ENCODE measurements at places on chromosomes 1 and 21.
A peak's percentile ranks its signal among the peaks of the same experiment; 100 is the strongest.

DNA sequence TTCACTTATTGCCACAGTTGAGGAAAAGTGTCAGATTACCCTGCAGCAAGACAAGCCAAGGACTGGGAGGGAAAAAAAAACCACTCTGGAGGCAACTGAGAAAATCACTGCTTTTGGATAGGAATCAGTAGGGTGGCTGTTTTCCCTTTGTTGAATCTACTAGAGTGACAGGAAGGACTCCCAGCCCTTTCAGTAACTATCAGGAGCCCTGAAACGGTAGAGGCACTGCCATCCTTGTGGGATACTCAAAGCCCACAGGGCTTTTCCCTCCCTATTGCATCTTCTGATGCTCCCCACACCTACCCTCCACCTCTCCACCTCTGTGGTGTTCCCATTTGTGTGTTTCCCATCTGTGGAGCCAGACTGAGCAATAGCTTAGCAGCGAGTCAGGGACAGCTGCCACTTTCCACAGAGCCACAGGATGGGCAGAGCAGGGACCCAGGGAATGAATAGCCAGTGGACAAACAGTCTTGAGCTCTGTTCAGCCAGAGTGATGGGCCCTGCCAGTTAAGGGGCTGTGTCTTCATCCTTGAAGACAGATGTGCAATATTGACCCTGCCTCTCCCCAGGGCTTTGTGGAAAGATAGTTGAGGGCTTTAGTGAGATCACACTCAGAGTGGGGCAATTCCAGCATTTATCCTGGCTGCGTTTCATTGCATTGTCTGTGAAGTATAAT, 13.9 kb downstream of the UBIAD1 start:
- H3K27me3 ChIP-seq, result no peaks in the 10 kb centered on the region
- H3K27ac ChIP-seq, result peak overlapping the region; percentile 85
- no peak for DNase-seq
- H3K36me3 ChIP-seq, result peaks cover 70% of the 10 kb centered on the region
- H3K4me1 ChIP-seq, result peaks cover 52% of the 10 kb centered on the region

DNA sequence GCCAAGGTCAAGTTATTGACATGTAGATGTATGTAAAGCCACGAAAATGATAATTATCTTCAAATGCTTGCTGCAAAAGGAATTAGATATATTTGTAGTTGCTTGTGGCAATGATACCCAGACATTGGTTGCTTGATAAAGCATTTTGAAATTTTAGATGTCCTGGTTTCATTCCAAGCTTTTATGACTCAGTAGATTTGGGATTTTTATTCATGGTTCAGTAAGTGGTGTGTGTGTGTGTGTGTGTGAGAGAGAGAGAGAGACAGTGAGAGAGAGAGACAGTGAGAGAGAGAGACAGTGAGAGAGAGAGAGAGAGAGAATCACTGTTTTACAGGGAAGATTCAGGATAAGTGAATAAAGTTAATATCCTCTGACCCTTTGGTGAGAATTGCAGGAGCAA, 498.2 kb upstream of the C1orf87 start:
- H3K27me3 ChIP-seq, result no peaks in the 10 kb centered on the region
- H3K4me3 ChIP-seq, result no peak overlapping the region
- no peaks in the 10 kb centered on the region for H3K4me1 ChIP-seq
- DNase-seq, result no peak

DNA sequence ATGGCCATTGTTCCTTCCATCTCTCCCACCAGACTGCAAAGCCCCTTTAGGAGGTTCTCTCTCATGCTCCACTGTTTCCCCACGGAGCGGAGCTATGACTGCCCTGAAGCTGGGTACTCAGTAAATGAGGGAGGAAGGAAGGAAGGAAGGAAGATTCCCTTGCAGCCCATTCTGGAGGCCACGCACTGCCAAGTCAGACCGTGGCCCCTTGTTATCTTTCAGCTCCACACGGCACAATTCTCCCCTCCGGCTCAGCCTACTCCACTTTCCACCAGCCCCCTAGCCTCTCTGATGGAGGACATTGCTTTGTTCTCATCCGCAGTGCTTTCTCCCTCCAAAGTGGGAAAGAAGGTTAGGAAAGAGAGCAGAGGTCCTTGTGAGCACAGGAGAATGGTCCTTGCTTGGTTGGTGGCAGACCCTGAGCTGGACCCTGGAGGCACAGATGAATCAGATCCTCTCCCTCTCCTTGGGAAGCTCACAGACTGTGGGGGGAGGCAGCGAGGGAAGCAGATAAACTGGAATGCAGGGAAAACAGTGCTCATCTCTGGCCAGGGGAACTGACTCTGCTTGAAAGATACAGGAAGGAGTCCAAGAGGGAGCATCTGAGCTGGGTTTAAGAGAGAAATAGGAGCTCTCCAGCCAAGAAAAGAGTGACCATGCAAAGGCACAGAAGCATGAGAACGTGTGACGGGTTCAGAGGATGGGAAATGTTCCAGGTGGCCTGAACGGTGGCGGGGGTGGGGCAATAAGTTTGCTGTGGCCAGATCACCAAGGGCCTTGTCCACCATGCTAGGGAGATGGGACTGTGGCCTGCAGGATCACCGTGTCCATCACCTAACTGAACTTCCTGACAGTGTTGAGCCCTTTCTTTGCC, 52.6 kb downstream of the GLIS1 start:
- peaks cover 5% of the 10 kb centered on the region for H3K4me1 ChIP-seq
- H3K36me3 ChIP-seq, result no peaks in the 10 kb centered on the region
- peaks cover 7% of the 10 kb centered on the region for H3K27me3 ChIP-seq
- H3K4me3 ChIP-seq, result no peak overlapping the region
- H3K27ac ChIP-seq, result no peak overlapping the region
- no peak for DNase-seq

DNA sequence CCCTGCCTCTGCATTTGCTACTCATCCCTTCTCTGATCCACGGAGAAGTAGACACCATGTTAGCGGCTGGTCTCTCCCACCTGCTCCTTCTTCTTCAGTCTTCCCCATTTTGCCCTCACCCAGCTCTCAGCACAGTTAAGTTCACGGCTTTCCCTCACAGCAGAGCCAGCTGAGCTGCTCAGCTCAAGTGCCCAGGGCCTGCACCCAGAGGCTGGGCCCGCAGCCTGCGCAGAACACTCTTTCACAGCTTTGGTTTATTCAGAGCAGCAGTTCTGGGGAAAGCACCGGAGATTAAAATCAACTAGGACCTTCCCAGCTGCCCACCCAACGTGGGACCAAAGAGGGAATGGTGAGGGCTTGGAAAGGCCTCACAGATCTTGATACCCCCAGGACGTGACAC, 38.3 kb upstream of the RGS16 start:
- DNase-seq, result no peak
- no peak overlapping the region for H3K27ac ChIP-seq
- peaks cover 2% of the 10 kb centered on the region for H3K36me3 ChIP-seq
- H3K27me3 ChIP-seq, result peaks cover 29% of the 10 kb centered on the region

DNA sequence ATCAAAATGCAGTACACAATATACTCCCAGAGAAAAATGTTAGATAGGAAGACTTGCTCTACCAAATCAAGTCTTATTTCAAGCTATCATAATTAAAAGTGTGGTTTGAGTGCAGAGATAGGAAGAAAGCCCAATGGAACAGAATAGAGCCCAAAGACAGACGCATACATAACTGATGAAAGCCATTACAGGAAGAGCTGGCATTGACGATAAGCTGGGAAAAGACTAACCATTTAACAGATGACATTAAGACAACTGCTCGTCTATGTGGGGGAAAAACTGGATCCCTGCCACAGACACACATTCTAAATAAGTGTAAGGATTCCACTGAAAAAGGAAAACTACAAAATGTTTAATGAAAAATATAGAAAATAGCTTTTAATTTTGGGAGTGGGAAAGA, 85.5 kb downstream of the NGF start:
- H3K27ac ChIP-seq, result no peak overlapping the region
- no peaks in the 10 kb centered on the region for H3K4me1 ChIP-seq
- H3K27me3 ChIP-seq, result peaks cover 2% of the 10 kb centered on the region
- H3K4me3 ChIP-seq, result no peak overlapping the region

- no peak overlapping the region for H3K27ac ChIP-seq
- no peak overlapping the region for H3K4me3 ChIP-seq
- peak; percentile 24 for DNase-seq
- H3K36me3 ChIP-seq, result peaks cover 23% of the 10 kb centered on the region
- no peaks in the 10 kb centered on the region for H3K27me3 ChIP-seq
- peaks cover 7% of the 10 kb centered on the region for H3K4me1 ChIP-seq
Observed at GRCh38 chr21:43959231-43960116, 52.6 kb upstream of the TRAPPC10 start.

DNA sequence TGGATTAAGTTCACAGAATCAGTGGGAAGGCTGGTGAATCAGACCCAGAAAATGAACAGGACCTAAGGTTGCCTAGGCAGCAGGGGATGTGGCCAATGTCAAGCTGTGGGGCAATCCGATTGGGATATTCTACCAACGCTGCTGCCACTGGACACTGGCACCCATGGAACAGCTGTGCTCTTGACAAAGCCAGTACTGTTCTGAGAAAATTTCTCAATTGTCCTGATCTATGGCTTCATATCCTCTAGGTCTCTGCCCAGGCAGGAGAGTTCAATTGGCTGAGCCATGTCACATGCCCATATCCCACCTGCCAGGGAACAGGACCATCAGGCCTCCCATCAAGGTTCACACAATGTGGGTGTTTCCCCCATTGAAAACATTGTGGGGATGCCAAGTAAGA, 6.2 kb downstream of the TACSTD2 start:
- DNase-seq, result no peak
- H3K4me1 ChIP-seq, result peaks cover 16% of the 10 kb centered on the region
- H3K4me3 ChIP-seq, result no peak overlapping the region
- H3K27me3 ChIP-seq, result peaks cover 57% of the 10 kb centered on the region

DNA sequence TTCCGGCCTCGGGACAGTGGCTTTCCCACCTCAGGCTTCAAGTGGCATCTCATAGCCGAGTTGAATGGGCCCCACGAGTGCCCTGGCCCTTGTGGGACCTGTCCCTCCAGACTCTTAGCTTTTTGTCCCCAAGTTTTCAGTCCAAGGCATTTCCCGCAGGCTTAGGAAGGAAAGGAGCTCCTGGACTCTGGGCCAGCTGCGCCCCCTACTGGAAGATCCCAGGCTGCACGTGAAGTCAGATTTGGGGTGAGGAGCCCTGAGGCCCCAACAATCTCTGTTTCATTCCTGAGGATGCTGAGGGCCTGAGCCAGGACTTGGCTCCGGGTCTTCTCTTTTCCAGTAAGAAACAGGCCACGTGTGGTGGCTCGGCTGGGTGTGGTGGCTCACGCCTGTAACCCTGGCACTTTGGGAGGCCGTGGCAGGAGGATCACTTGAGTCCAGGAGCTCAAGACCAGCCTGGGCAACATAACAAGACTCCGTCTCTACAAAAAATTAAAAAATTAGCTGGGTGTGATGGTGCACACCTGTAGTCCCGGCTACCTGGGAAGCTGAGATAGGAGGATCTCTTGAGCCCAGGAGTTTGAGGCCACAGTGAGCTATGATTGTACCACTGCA, 67.4 kb downstream of the ARHGEF10L start:
- no peak overlapping the region for H3K27ac ChIP-seq
- H3K4me3 ChIP-seq, result no peak overlapping the region
- H3K4me1 ChIP-seq, result no peaks in the 10 kb centered on the region
- no peaks in the 10 kb centered on the region for H3K36me3 ChIP-seq
- peak; percentile 64 for DNase-seq
- H3K27me3 ChIP-seq, result no peaks in the 10 kb centered on the region

- no peak overlapping the region for H3K27ac ChIP-seq
- DNase-seq, result no peak
- no peaks in the 10 kb centered on the region for H3K27me3 ChIP-seq
- H3K4me3 ChIP-seq, result no peak overlapping the region
Observed at GRCh38 chr1:86356247-86356646, 39.9 kb downstream of the ODF2L start.

GRCh38 chr1:111369177-111369576, 58.4 kb downstream of the OVGP1 start:
- H3K36me3 ChIP-seq, result no peaks in the 10 kb centered on the region
- peaks cover 3% of the 10 kb centered on the region for H3K4me1 ChIP-seq
- no peak overlapping the region for H3K4me3 ChIP-seq

DNA sequence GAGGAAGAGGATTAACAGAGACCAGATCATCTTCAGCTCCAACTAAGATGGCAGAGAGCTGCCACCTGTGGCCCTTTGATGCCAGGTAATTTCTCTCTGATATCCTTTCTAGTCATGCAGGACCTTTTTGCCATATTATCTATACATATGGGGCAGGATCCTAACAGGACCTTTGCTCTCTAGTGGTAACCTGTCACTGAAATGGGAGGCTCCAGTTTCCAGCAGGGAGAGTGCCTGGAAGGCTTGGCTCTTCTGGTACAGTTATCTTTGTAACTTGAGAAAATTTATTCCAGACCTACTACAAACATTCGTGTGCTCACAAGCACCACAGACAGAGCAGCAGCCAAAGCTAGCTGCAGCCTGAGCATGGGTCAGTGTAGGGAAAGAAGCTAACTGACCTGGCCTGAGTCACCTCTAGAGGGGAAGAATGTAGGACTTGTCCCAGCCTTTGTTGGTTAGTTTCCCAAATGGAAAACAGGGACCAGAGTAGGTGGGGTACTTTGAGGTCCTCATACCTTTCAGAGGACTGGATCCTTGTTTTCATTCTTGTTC, 86.5 kb upstream of the MACF1 start:
- DNase-seq, result no peak
- H3K4me1 ChIP-seq, result no peaks in the 10 kb centered on the region

DNA sequence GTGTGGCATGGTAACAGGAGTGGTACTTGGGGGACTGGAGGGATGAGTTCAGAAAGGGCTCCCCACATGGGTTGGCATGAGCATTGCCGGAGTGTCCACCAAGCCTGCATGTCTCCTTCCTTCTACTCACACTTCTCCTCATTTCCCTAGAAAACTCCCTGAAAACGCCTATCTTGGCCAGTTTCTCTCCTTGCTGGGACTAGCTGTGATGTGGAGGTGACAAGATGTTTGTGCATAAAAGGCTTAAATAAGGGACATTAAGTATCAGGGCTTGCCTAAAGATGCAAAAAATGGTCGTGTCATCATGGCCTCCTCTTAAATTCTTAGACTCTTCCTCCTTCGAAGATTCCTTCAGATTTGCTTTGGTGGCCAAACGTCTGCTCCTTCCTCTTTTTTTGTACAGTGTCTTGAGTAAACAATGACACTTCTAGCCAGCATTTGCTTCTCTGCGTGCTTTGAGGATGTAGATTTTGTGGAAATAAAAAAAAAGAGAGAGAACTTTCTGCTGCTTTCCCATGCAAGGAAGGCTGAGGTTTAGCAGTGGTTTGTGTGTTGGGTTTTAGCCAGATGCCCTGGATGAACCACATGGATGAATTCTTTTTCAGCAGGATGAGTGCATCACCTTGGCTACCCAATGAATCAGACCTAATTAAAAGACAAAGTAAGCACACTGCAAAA, 239.1 kb upstream of the IRF2BP2 start:
- H3K4me1 ChIP-seq, result peaks cover 79% of the 10 kb centered on the region
- H3K36me3 ChIP-seq, result peaks cover 2% of the 10 kb centered on the region
- H3K27me3 ChIP-seq, result no peaks in the 10 kb centered on the region
- H3K4me3 ChIP-seq, result no peak overlapping the region
- DNase-seq, result no peak

Data from activated CD8-positive, alpha-beta T cell treated with anti-CD3 and anti-CD28 coated beads, Interleukin-2, amount 10 ng/mL, durations not matched to agents 7 days and 5 days (primary cell).